Occipital lobe (tissue), 3 donors: ENCODE measurements at places on chromosomes 3 and 15. TPM values are rescaled to one million over a fixed set of nuclear protein-coding genes. Genes with fewer than 3 reads are reported as not detected.

Gene CHRNA3
- 0.31 TPM for total RNA-seq

Gene ARRDC4
- total RNA-seq, result 55.1 TPM

Gene TICRR
- 0.62 TPM for total RNA-seq

DNA sequence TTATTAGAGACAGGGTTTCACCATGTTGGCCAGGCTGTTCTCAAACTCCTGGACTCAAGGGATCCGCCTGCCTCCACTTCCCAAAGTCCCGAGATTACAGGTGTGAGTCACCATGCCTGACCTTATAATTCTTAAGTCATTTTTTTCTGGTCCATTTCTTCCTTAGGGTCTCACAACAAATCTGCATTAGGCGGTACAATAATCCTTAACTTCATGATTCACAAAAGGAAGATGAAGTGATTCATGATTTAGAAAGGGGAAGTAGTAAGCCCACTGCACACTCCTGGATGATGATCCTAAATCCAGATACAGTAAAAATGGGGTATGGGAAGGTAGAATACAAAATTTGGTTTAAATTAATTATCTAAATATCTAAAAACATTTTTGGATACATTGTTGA is 45.0 kb upstream of the TKT start:
- no peak for DNase-seq

GRCh38 chr15:39359771-39360170 is 221.1 kb upstream of the THBS1 start:
- no peak for DNase-seq

DNA sequence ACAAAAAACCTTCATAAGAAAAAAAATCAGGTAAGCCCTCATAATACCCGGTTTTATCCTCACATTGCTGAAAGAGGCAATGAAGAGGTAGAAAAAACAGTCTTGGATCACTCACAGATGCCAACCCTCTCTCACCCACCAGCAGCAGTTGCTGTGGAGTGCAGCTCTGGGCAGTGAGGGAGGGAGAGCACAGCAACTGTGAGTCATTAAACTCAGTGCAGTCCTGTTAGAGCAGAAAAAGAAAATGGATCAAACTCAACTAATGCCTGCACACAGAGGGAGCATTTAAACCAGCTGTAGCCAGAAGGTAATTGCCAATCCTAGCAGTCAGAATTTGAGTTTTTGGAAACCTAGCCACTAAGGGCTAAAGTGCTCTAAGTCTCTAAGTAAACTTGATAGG is 1050.6 kb upstream of the ALCAM start:
- DNase-seq, result no peak

- no peak for DNase-seq
These were observed 41.6 kb downstream of the MEGF11 start for GRCh38 chr15:66211670-66212562.

DNA sequence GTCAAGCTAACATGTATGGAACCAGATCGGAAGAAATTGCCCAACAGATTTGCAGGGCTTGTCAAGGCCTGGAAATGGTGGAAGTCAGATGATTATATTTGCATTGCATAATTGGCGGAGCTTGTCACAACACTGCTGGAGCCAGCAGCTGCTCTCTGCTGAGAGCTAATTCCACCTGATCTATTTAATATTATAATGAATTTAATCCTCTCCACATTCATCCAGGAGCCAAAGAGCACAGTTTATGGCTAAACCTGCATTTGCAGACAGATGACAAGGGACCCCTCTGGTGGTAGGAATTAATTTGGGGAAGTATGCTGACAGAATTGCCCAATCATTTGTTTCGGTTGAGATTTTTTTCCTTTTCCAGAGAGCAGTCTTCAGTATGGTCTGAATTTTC is 730.2 kb downstream of the TUSC7 start:
- no peak for DNase-seq

GRCh38 chr15:84761607-84762131 is 13.3 kb downstream of the ZNF592 start:
- no peak for DNase-seq

- no peak for DNase-seq
These were observed 101.2 kb downstream of the RFTN1 start for GRCh38 chr3:16412192-16412800.

DNA sequence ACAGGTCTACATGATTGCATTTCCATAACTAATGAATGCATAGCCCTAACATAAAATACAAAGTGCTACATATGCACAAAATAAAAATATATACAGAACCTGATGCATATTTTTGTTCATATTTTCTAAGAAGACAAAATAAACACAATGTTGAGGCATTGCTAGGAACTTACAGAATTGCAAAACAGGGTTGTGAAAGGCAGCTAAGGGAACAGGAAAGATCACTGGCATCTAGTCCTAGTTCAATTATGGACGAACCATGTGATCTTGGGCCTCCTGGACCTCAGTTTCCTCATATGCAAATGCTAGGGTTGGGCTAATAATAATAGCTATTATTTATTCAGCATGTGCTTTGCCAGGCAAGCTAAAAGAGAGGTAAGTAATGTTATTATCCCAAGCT is 15.5 kb upstream of the NCEH1 start:
- DNase-seq, result no peak

- DNase-seq, result no peak
These were observed 155.2 kb downstream of the UACA start for GRCh38 chr15:70608144-70608543.

GRCh38 chr15:71254491-71254890 is 139.2 kb downstream of the THSD4 start:
- no peak for DNase-seq
